ENCODE measurements at places on chromosomes 6 and 20. TPM values are rescaled to one million over a fixed set of nuclear protein-coding genes. Genes with fewer than 3 reads are reported as not detected.

GRCh38 chr6:24464253-24465038 is 24.9 kb downstream of the GPLD1 start:
- no peak for DNase-seq

DNA sequence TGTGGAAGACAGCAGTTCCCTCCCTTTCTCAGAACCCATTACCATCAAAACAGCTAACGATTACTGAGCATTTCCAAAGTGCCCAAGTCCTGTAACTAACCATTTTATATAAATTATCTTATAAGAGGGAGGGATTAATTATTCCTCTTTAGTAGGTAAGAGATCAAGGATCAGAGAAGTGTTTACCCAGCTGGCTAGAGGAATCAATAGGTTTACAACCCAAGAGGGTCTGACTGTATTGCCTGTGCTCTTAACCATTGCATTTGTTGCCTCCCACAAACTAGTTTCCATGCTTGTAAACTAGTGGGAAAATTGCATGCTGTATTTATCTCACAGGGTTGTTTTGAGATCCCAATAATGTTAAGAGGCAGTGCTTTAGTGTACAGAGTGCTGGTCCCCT is 3.7 kb upstream of the DBNDD2 start:
- no peak for DNase-seq

GRCh38 chr6:30721198-30722024 is 1.3 kb downstream of the TUBB start:
- DNase-seq = peak; percentile 89

- no peak for DNase-seq
Observed at GRCh38 chr20:49207076-49207475, 12.1 kb upstream of the DDX27 start.

Gene SYCP2
- total RNA-seq = 13.2 TPM

GRCh38 chr6:152428126-152428525 is 209.0 kb downstream of the SYNE1 start:
- DNase-seq = no peak

GRCh38 chr6:166279393-166279679 is 28.9 kb downstream of the PRR18 start:
- DNase-seq = no peak

GRCh38 chr6:145787688-145788087 is 26.9 kb downstream of the FBXO30 start:
- no peak for DNase-seq

DNA sequence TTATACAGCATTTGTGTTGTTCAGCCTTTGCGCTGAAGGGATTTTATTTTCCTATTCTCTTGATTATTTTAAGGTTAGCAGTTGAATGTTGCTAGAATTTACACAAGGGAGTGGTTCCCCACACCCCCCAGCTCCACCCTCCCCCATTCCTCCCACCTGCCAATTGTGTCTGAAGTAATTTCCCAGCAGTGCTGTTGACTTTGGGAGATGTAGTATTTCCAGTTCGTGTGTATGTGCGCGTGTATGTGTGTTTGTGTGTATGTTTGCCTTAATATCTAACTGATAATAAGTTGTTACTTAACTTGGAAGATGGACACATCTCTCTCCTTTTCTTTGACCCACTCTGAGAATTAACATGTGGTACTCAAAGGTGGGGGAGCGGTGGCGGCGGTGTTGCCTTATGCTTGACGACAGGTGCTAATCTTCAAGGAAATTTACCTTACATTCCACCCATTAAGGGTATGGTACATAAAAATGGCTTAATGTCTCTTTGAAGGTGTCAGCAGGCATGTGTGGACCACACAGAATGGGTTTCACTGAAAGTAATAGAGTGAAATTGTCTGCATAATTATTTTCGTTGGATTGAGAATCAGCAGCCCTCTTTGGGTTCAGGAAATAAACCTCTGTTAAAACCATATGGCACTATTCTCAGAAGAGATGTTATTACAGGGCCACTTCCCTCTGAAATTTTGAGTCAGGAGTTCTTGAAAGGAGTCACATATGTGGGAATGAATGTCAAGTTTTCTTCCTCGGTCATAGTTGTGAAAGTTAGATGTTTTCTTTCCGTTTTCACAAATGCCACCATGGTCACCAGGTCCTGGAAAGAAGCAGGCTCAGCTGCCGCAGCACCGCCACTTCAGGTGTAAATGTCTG is 95.6 kb upstream of the SUPT3H start:
- no peak for DNase-seq

DNA sequence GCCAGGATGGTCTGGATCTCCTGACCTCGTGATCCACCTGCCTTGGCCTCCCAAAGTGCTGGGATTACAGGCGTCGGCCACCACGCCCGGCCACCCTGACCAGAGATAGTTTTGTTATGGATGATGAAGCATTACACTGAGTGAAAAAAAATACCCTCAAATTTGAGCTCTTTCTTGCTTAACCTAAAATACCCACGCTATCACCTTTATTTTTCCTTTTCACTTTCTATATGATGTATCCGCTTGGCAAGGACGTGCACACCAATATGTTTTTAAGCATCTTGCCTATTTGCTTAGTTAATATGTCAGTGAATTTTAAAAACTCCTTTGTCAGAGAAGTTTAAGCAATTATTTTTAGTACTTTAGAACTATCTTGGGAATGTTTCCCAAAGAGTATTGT is 150.4 kb downstream of the INSM1 start:
- no peak for DNase-seq

DNA sequence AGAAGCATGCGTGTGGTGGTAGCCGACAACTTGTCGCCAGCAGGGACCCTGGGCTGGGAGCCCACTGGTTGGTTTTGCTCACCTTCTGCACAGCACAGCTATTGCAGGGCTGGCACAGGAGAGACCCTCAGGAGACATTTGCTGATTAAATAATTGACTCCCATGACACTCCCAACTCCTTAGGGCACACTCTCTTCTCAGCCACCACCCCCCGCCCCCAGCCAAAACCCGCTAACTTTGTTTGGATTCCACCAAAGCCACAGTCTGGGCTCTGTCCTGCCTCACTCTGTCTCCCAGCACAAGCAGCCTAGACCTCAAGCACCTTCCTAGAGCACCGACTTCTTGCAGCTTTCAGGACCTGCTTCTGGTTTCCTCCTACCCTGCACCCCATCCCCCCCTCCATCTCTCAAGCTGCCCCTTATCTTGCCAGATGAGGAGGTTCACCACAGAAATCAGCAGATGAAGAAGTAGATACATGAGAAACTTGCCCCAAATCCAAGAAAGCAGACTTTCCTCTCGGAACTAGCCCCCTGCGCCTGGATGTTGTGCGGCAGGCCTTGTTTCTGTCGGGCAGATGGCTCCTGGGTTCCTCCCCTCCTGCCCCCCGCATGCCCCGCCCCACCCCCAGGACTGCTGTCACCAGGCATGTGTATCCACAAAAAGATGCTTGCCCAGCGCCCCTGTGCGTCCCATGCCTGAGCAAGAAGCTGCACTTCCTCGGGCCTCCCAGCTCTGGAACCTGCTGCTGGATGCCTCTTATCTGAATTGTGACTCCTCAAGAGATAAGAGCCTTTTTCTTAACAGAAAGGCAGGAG is 35.0 kb upstream of the CD93 start:
- peak; percentile 44 for DNase-seq

Gene TCF21
- total RNA-seq = 5.1 TPM

- peak; percentile 31 for DNase-seq
Observed at GRCh38 chr20:63553933-63554290, at the start of gene FNDC11. FNDC11 (plus strand) TSS chr20:63554159; CDS start chr20:63555664, 1,505 bp downstream.

DNA sequence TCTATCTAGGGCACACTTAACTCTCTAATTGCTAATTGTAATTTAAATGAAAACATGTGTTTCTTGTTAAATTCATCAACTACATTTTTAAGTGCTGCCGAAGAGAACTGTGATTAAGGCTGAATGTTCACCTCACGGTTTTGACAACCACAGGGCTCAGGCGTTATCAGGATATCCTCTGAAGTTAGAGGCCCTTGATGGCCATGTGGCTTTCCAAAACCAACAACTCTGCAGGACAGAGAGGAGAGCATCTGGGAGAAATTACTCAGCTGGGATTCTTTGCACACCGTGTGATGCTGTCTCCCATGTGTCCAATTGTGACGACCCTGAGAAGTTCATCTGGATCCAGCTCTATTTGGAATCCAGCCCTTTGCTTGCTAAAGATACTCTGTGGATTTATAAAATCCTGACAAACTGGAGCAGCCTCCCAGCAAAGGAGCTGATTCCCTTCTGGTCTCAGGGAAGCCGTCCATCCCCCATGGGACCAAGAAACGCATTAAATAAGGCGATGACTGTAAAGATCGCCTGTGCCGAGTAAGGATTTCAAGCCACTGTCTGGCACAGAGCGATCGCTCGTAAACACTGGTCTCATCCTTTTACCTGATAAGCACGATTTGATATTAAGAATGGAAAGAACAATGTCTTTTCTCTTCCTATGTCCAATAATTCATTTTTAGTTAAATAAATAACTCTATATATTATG is 401.1 kb downstream of the CD83 start:
- peak; percentile 71 for DNase-seq

Gene MRPL14
- 28.9 TPM for total RNA-seq

GRCh38 chr6:152246554-152247337 is 390.4 kb downstream of the SYNE1 start:
- DNase-seq = no peak

DNA sequence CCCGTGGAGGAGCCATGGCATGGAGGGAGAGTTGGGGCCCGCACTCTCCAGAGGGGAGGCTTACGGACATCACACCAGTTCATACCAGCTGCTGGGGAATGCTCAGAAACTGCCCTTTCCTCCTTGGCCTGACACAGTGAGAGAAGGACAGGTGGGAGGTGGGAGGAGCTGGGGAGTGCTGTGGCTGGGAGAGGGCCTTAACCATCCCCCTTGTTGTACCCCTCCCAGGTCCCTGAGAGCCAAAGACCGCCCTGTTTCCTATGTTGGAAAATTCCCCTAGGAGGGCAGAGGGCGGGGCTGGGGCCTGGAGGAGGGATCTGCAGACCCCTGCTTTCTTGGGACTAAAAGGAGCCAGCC is 24.1 kb downstream of the FOXP4 start:
- DNase-seq = no peak

DNA sequence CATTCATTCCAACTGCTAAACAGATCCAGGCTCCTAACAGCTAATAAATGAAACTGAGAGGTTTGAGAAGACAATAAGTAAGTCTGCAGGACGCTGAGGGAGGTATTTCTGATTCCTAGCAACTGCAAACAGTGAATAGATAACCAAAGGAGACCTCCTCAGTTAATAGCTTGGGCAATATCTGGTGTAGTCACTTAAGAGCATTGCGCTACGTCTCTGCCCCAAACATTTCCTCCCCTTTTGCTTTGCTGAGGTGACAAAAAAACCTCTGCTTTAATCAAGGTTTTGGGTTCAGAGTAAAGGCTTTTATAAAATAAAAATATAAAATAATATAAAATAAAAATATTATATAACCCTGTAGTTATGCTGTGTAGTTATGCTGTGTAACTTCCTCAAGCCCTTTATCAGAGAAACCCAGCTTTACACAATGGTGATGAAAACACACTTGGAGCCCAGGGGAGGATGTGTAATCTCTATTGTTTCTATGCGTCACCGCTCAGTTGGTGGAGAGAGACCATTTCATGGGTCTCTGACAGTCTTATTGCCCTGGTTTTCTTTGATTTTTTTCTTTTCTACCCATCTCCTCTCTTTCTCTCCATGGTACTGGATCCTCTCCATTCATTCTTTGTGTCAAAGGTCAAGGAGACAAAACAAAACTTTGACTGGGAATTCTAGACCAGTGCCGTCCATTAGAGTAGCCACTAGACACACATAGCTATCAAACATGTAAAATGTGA is 18.9 kb upstream of the CALHM5 start:
- DNase-seq = no peak

GRCh38 chr6:52325695-52326471 is 36.1 kb upstream of the PAQR8 start:
- no peak for DNase-seq

Gene MDN1
- 29.4 TPM for total RNA-seq

Gene COL9A3
- 37.1 TPM for total RNA-seq

Gene FOXF2
- 0.96 TPM for total RNA-seq

DNA sequence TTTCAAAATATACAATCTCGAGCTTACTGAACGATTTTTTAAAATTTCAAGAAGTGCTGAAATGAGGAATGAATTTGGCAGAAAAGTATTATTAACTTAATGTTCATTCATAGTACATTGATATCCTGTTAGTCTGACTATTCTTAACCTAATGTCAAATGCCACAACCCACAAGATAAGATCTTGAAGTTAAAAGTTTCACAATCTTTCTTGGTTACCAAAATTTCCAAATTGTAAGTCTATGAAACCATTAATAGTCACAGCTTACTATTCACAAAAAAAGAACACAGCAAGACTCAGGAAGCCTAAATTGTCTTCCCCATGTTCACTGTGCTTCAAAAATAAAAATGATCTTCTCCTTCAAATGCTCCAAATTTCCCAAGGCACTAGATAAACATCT is 71.3 kb downstream of the HACE1 start:
- DNase-seq = no peak

DNA sequence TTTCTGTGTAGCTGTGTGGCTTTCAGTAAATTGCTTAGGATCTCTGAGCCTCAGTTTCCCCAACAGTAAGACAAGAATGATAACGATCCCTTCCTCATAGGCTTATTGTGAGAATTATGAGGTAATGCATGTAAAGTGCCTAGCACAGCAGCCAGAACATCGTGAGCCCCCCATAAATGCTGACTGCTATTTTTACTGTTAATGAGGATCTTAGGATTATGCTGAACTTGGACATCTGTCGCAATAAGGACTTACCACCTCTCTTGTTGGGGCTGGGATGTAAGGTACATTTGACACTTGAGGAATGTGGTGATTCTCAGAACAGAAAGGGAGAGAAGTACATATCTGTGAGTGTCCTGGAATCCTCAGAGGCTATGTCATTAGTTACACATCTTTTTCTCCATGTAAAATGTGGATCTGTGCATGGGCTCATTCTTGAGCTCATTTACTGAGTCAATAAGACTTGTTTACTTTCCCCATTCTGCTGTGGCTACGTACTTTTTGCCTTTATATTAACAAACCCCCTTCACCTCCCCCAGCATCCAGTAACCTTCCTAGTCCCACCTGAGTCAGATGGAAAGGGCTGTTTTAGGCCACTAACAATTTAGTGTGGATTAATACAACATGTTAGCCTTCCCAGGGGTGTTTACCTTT is 64.4 kb upstream of the PLEKHG1 start:
- DNase-seq = no peak

- DNase-seq = peak; percentile 56
Observed at GRCh38 chr6:57201718-57202117, 20.4 kb downstream of the RAB23 start.

DNA sequence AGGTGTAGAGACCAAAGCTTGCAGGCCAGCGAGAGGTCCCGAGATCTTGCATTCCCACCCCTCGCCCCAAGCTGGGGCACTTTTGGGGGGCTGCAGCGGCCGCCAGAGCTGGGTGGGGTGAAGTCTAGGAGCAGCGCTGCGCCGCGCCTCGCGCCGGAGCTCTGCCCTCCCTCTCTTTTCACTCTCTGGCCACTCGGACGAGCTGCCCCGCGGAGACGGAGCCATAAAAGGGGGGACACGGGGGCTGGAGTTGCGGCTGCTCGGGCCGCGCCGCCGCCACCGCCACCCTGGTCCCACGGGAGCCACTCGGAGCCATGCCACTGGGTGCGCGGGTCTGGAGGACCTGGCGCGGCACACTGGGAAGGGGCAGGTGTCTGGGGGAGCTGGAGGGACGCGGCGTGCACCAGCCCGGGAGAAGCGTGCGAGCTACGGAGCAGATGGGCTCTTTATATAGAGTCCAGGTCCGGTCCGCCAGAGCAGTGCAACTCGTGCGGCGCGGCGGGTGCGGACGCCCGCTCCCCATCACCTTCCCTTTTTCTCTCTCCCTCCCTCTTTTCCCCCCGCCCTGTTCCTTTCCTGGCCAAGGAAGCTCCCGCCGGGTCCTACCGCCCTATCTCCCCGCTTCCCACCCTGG is 687 bp upstream of the HTR1B start:
- peak; percentile 56 for DNase-seq

Measured in umbilical cord (tissue), 2 donors.